Hippocampal formation (tissue), 2 donors: ENCODE measurements at places on chromosomes 12 and 14.

DNA sequence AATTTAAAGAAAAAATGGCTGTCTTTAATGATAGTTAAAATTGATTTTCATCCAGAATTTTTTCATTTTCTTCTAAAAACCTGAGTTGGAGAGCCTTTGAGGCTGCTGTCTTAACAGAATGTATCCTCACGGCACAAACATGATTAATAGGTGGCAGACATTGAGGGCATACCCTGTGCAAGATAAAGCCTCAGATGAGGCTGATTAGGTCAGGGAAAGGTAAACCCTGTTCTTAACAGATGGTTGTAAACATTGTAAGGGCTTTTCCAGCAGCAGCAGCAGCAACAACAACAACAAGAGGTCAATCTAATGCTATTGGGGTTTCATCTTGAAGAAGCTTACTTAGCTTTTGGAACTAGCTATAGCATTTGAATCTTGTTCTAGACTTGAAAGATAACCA is 17.4 kb downstream of the GNG2 start:
- no peak for DNase-seq

DNA sequence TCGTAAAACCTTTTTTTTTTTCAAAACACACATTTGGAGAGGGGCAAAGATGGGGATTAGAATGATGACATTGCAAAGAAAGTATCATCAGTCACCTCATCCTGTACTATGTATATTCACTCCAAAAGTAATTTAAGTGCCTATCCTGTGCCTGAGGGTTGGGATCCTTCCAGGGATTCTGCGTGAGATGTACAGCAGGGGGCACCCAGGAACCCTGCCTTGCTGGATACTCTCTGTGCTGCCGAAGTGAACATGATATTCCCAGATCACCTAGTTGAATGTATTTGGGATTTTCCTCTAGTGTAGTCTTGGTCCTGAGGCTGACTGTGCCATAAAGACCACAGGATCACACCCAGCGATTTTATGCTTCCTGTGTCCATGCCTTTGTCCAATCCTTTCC is 372.7 kb downstream of the IPO8 start:
- no peak for DNase-seq

DNA sequence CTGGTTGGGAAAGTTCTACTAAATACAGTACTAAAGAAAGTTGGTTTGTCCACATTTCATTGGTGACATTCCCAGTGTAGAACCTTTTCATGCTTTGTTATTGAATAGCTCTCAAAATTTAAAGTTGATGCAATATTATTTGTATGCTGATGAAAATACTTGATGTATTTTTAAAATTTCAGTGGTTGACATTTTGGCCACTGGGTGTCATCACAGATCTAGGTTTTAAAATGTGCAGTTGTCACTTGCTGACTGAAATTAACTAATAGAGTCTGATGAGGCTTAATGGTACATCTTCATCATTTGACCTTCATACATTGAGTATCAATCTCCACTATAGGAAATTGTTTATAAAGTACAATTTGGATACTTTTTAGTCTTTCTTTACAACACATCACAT is 37.1 kb downstream of the CMAS start:
- peak; percentile 65 for DNase-seq

- DNase-seq, result no peak
These were observed 253.1 kb downstream of the CCDC91 start for GRCh38 chr12:28443337-28443736.

DNA sequence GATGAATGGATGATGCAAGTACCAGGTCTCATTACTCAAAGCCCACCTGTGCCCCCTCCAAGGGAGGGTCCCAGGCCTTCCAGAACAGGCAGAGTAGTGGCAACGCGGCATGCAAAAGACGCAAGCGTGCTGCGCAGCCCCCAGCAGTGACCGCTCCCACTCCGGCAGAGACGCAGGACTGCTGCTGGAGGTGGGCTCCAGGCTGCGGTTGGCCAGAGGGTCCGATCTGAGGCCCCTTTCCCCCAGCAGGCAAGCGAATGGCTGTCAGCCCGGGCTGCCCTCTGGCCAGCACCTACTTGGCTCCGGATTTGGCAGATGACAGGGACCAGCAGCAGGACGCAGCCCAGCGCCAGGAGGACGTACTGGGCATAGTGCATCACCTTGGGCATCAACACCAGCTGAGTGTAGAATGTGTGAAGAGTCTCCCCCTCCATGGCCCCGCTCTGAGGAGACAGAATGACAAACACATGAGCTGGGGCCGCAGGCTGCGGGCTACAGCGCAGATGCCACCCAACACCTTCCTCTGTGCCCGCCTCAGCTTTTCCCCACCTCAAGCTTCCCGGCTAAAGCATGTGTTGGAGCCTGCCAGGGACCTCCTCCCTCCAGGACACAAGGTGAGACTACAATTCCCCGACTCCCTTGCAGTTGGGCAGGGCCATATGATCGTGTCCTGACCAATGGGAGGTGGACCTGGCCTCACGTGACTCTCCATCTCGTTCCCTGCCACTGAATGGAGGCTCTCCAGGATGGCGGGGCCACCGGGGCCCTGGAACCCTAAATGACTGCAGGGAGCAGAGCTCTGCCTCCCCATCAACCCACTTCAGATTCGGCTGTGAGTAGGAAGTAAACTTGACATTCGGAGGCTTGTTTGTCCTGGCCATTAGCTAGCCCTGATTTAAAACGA is 77.4 kb downstream of the SCARB1 start:
- peak; percentile 84 for DNase-seq

DNA sequence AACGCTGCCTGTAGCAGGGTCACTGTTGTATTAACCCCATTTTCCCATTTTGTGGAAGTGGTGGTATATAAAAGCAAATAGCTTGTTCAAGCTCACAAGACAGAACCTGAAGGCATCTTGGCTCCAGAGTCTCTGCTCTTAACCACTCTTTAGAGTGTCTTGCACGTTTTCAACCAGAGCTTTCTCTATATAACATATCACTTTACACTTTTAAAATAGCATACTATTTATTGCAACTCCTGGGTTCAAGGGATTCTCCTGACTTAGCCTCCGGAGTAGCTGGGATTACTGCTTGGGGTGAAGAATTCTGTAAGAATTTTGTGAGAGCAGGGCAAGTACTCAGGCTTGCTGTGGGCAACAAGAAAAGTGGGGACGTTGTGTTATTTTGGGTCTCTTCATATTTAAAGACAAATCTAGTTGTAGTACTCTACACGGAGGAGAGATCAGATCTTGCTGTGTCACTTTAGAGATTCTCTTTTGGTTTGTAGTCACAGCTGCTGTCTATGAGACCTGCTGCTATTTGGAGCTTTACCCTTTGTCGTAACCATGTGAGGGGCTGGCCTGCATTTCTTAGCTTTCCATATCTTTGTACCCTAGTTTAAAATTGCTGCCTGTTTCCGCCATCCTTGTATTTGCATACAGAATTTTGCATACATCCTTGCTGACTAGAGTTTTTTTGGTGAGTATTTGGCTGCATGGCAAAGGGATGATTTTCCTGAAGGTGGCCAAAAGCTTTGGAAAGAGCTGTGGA is 40.7 kb downstream of the WDR20 start:
- DNase-seq, result peak; percentile 14

DNA sequence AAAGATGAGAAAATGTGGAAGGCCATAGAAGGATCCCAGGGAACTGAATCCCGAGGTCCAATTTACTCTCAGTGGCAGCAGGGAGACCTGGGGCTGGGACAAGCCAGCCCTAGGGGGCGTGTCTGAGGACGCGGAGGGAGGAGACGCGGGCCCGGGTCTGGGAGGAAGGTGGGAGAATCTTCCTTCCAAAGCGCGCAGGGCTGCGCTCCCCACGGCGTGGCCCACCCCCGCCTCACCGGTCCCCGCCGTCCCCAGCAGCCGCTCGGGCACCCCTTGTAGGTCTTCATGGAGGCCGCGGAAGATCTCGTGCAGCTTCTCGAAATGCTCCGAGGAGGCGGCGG is 323 bp downstream of the VTI1B start:
- DNase-seq, result peak; percentile 59

DNA sequence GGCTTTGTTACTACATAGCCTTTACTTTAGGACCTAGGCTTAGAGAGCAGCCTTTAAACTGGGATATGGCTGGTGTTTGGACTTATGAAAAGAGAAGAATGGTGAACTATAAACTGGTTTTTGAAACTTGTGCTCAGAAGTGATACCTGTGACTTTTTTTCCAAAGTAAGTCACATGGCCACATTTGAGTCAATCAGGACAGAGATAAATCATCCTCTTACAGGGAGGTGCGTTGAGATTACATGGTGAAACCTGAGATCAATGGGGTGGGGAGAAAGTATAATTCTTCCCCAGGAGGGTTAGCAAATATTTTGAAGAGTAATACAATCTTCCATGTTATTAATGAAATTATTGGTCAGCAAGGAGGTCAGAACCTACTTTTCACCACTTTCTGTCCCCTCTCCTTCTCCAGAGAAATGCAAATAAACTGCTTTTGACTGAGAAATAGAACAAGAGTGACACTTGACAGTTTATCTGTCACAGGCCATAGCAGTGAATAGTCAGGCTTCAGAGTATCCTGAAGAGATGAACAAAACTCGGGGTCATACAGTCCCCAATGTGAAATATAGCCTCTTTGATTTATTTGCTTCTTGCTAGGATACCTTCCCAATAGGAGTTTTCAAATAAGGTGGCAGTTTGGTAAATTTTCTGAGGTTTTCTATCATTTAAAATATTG is 11.1 kb upstream of the ZNF641 start:
- DNase-seq, result no peak

- DNase-seq, result no peak
These were observed 170.0 kb downstream of the SLC2A13 start for GRCh38 chr12:39935839-39936238.

GRCh38 chr14:53608369-53608768 is 348.3 kb downstream of the BMP4 start:
- no peak for DNase-seq

DNA sequence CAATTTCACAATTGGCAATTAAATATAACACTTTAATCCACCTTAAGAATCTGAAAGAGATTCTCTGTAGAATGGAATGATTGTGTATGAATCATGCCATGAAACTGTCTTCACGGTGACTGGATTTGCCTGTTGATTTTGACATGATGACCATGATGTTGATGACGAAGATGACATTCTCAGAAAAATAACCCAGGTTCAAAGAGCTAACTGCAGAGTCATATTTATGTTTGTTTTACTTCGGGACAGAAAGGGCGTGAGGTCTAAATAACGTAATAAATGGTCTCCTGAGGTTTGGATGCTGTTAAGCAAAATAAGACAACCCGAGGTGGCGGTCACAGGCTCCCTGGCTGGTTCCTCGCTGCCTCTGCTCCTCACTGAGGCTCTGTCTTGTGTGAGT is 532.0 kb downstream of the TMEM121 start:
- no peak for DNase-seq

DNA sequence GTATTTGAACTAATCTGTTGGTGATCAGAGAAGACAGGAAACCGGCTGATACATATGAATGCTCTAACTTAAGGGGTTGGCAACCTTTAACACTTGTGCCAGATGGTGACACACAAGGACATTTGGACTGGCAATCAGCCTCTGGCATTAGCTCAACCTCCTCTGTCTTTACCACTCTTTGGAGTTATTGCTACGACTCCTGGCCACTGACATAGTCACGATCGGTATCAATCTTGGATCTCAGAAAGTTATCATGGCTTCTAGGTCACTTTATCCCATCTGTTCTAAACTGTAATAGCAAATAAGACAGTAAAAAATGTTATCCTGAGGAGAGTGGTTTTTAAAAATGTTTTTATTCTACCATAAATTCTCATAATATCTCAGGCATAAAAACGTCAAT is 575.2 kb upstream of the MDGA2 start:
- DNase-seq, result no peak

DNA sequence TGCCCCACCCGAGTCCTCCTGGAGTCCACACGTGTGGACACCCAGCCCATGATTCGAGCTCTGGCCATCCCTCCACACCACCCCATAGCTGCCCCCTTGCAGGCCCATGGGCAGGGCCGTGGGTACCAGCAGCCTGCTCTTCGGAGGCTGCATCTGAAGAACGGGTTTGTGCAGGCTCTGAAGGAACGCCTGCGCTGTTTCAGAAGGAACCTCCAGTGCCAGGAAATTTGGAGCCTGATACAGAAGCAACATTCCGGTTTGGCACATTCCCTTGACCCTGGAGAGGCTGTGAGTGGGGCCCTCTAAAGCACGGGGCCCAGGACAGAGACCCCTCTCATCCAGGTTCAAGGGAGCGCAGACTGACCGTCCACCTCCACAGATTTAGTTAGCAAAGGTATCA is 57.0 kb downstream of the ZNF664 start:
- no peak for DNase-seq

- no peak for DNase-seq
These were observed 266.5 kb downstream of the SLC15A4 start for GRCh38 chr12:128557231-128557630.

DNA sequence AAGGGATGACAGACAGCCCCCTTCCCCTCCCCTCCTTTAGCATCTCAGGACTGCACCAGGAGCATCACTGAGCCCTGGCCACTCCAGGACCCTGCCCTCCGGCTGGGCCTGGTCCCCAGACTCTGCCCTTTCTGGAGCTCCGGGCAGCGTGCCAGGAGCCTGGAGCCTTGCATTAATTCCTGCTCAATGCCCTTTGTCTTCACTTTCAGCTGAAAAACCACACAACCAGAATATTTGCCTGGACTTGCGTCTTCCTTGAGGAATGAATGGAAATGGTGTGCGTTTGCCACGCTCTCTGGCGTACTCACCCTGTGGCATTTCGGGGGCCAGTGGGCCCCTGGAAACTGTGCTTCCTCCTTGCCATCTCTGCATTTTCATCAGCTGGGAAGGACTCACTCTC is 8.5 kb upstream of the RFLNA start:
- DNase-seq, result no peak

DNA sequence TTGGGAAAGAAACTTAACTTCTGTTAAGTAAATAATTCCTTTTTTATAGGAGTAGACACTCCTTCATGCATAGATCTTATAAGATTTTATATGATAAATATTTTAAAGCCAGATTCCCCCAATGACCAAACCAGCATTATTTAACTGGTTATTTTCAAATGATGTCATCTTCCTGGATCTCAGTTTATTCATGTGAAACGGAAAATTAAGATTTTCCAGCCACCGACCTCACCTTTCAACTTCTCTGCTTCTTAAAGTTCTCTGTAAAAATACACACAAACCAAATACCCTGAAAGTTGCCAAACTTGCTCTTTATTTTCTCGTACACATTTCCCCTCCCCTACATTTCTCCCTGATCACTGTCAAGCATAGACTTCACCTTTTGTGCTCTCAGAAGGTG is 364.2 kb downstream of the GALC start:
- no peak for DNase-seq

- DNase-seq, result no peak
These were observed 124.3 kb downstream of the FOXN3 start for GRCh38 chr14:89292579-89293313.

DNA sequence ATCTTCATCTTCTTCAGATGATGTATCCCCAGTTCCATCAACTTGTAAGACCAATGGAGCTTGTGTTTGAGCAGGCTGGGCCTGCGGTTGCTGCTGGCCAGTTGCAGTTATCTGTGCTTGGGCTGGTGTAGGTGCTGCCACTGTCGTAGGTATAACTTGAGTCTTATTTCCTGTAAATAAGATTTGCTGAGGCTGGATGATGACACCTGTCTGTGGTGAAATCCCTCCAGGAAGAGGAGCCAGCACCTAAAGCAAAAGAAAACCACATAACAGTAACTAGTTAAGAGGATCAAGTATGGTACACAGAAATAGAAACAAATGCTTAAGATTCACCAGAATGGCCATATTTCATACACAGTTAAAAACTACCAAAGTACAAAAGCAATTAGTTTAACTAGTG is 28.2 kb downstream of the GTF2A1 start:
- DNase-seq, result no peak

GRCh38 chr14:90445011-90445410 is 48.2 kb downstream of the CALM1 start:
- DNase-seq, result no peak
